Stimulated activated CD8-positive, alpha-beta memory T cell treated with anti-CD3 and anti-CD28 coated beads, Interleukin-2, amount 100 ng/mL, for 1 hour (primary cell): ENCODE measurements at places on chromosomes 16 and 17.

DNA sequence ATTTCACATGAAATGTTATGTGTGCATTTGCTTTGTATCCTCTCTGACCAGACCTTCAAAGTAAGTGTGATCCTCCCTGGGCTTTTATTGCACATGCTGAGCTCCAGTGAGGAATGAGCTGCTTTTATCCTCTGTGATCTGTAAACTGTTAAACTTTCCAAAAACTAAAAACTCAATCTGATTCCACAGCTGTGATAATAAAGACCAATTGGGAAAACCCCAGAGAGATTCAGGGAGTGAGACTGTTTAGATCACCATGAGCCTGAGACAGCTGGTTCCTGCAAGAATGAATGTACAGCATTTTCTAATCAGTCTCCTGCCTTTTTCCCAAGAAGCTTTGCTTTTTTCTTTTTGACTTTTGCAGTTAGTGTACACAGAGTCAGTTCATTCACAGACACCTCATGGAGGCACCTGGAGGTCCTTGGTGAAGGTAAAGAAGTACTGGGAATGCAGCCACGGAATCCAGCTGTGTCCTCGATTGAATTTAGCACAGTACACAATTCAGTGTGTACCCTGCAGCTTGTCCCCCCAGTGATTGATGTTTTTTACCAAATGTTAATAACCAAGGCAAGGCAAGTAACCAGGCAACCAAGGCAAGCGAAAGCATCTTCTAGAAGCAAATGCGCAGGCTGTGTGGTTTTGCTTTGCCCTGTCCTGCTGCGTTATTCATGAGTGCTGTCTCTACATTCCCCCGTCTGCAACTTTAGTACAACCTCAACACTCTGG, 182.6 kb downstream of the LGALS9B start:
- no peak for DNase-seq

DNA sequence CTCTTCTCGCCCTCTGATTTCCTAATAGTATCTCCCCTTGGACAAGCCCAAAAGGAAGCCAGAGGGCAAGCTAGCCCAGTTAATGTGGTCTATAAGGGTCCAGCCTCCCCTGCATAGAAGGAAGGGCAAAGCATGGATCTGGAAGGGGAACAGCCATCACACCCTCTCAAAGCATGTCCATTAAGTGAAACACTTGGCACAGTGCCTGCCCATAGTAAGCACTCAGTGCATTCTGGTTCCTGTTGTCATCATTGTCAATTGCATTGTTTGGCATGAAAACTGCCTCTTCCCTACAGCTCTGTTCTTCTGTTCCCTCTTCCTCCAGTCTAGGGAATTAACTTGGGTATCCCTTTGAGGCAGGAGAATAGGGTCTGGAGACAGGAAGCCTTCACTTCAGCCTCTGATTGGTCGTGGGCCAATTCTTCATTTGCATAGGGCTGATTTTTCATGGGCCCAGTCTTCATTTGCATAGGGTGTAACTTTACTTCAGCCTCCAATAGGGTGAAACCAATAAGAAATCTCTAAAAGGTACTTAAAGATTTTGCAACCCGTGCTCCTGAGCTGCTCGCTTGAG, 81.4 kb downstream of the C17orf67 start:
- no peak for DNase-seq

DNA sequence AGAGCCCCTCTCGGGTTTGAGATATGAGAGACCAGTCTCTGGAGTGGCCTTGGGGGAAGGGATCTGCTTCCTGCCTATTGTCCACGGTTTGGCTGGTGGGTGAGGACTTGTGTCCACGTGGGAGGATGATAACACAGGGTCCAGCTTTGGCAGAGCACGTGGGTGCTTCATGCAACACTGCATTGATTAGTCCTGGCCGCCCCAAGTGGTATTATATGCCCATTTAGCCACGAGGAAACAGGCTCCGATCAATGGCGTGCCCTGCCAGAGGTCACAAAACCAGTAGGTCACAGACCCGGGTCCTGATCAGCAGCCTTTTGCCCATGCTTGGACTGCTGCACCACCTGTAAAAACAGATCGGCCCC, 141.6 kb downstream of the RGS9 start:
- no peak for DNase-seq

- no peak for DNase-seq
Measured at GRCh38 chr16:19175492-19176262, 7.6 kb downstream of the SYT17 start.

- no peak for DNase-seq
Measured at GRCh38 chr17:67449065-67449464, 72.0 kb downstream of the PITPNC1 start.

DNA sequence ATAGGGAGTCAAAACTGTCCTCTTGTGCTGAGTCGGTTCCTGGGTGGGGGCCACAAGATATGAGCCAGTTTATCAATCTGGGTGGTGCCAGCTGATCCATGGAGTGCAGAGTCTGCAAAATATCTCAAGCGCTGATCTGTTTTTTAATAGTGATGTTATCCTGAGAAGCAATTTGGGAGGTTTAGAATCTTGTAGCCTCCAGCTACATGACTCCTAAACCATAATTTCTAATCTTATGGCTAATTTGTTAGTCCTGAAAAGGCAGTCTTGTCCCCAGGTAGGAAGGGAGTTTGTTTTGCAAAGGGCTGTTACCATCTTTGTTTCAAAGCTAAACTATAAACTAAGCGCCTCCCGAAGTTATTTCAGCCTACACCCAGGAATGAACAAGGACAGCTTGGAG, 1.7 kb downstream of the TSPAN10 start:
- no peak for DNase-seq

- no peak for DNase-seq
Measured at GRCh38 chr17:80577876-80578570, 33.4 kb downstream of the RPTOR start.

GRCh38 chr17:72985882-72986720, 106.4 kb downstream of the SLC39A11 start:
- peak; percentile 11 for DNase-seq
